Cerebellar cortex (tissue), 1 donor: ENCODE measurements at places on chromosomes 11 and 22.

GRCh38 chr11:63933459-63933858, 5.3 kb upstream of the NAA40 start:
- no peak for DNase-seq

DNA sequence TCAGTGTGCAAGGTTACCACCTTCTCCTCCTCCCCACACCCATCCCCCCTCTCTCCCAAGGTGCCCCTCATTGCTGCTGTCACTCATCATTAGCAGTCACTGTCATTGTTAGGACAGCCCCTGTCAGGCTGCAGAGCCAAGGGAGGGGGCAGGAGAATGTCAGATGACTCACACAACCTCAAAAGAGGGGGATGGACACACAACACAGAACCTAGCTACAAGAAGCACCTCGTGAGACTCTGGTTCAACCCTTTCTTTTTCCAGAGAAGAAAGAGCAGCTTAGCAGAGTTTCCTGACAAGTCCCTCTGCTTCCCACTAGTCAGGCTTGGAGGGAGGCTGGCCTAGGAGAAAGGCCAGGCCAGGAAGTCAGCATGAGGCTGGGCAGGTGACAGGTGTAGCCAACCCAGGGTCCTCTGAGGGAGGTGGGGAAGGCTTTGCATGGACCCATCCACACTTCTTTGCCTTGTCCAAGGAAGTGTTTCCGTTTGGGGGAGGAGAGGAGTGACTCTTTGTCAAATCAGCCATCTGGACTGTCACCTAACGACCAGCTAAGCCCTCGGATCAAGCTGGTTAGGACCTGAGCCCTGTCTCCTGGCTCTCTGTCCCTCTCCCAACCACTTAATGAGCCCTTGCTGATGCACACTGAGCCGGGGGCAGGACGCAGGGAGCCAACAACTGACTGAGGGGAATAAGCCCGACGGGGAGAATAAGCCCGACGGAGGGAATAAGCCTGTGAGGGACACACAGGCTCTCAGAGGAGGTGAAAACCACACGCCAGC, 18.3 kb downstream of the ADORA2A start:
- DNase-seq, result no peak

GRCh38 chr11:129023968-129024676, 81.5 kb upstream of the TP53AIP1 start:
- DNase-seq, result no peak

- DNase-seq, result no peak
Observed at GRCh38 chr22:40383905-40384304, 13.5 kb downstream of the SGSM3 start.

DNA sequence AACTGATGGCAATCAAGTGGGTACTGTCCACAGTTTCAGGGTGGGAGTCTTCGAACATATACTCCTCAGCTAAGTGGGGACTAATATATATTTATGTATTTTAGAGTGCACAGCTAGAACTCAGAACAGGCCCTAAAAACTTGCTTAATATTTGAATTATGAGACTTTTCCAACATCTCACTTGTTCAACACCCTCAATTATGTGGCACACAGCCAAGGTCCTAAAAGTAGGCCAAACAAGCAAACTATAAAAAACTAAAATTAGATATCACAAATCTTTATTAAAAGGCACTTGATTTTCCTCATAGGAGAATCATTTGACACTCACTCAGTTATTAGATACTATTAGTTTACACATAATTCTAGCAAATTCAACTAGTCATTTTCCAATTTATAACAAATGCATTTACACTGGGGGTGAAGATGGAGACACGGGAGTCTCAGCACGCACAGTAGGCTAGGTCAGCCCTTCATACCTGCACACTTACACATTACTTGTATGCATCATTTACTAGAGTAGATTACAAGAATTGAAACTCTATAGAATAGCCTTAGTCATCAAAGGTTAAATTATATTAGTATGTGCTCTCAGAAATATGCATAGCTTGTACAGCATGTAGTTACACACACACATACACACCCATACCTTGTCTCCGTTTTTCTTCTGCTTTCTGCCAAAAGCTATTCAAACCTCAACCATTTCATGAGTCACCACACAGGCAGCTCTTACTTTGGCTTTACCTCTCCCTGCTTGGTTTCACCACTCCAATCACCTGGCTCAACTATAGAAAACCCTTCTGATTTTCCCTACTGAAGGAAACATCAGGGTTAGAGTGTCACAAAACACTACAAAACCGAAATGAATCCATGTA, 171.5 kb downstream of the SBF2 start:
- no peak for DNase-seq

- peak; percentile 48 for DNase-seq
Observed at GRCh38 chr22:36237462-36238372, 1.6 kb downstream of the APOL2 start.
